Stimulated activated CD4-positive, alpha-beta T cell treated with anti-CD3 and anti-CD28 coated beads, Interleukin-15, amount 100 ng/mL, for 1 hour (primary cell): ENCODE measurements at places on chromosomes 3 and 15.

DNA sequence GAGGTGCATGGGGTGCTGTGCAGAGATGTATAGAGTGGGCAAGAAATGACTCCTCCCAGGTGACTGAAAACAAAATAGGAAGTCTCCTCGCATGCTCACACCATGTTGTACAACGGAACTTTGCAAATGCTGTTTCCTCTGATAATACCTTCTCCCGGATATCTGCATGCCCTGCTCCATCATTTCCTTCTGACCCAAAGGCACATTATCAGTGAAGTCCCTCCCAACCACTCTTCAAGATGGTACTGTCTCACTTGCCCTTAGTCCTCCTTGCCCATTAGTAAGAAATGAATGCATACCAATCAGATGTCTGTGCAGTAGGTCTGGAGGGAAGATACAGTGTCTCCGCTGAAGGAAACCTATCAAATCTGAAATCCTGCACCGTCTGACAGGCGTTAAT, 12.0 kb downstream of the TMED3 start:
- no peak for DNase-seq

DNA sequence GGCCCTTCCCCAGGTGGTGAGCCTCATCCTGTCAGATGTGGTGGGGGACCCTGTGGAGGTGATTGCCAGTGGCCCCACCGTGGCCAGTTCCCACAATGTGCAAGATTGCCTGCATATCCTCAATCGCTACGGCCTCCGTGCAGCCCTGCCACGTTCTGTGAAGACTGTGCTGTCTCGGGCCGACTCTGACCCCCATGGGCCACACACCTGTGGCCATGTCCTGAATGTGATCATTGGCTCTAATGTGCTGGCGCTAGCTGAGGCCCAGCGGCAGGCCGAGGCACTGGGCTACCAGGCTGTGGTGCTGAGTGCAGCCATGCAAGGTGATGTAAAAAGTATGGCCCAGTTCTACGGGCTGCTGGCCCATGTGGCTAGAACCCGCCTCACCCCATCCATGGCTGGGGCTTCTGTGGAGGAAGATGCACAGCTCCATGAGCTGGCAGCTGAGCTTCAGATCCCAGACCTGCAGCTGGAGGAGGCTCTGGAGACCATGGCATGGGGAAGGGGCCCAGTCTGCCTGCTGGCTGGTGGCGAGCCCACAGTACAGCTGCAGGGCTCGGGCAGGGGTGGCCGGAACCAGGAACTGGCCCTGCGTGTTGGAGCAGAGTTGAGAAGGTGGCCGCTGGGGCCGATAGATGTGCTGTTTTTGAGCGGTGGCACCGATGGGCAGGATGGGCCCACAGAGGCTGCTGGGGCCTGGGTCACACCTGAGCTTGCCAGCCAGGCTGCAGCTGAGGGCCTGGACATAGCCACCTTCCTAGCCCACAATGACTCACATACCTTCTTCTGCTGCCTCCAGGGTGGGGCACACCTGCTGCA, 4.8 kb downstream of the GLYCTK start:
- no peak for DNase-seq

DNA sequence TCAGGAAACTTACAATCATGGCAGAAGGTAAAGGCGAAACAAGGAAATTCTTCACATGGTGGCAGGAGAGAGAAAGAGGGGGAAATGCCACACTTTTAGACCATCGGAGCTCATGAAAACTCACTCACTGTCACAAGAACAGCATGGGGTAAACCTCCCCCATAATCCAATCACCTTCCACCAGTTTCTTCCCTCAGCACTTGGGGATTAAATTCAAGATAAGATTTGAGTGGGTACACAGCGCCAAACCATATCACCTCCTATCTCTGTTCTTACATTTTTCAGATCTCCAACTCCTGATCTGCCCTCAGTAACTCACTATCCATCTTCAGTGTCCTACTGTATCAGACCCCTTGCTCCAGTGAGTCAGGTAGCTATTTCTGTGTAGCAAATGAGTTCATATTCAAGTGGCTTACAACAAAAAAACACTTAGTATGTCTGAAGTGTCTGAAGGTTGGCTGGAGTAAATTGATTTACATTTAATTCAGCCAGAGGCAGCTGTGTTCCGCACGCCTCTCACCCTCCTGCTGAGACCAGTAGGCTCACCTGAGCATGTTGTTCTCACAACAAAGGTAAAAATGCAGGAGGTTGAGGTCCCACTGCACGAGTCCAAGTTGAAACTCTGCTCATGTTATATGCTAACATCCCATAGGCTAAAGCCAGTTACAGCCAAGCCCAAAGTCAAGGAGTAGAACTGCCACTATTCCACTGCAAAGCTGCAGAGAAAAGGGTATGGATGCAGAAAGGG, 180.7 kb upstream of the LMCD1 start:
- no peak for DNase-seq

DNA sequence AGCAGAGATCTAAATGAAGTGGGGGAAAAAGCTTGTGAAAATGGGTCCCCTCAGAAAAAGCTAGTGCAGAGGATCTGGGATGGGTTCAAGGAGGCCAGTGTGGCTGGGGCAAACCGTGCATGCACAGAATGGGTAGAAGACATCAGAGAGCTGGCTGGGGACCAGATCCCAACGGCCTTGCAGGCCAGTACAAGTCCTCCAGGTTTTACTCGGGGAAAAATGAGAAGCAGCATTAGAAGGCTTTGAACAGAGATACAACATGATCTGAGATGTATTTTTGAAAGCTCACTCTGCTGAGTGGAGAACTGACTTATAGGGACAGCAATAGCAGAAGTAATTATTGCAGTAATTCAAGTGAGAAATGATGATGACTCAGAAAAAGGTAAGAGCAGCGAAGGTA, 114.5 kb downstream of the HERC1 start:
- DNase-seq = no peak

DNA sequence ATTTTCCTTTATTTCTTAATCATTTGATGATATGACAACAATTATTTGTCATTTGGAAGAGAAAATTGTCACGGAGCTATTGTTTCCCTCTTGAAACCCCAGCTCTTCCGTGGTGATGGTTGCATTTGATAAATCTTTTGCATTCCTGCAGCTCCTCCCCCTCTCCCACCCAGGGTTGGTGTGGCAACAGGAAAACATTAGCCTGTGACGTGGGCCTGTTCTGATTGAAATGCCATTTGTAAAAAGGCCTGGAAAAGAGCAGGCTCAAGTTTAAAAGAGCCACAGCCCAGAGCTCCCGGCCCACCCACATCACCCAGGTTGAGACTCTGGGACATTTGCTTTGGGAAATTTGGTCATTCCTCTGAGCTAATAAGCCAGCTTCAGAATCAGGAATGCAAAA, 282.5 kb downstream of the RPLP1 start:
- DNase-seq = no peak

GRCh38 chr3:13289771-13290285, 130.3 kb downstream of the NUP210 start:
- no peak for DNase-seq

DNA sequence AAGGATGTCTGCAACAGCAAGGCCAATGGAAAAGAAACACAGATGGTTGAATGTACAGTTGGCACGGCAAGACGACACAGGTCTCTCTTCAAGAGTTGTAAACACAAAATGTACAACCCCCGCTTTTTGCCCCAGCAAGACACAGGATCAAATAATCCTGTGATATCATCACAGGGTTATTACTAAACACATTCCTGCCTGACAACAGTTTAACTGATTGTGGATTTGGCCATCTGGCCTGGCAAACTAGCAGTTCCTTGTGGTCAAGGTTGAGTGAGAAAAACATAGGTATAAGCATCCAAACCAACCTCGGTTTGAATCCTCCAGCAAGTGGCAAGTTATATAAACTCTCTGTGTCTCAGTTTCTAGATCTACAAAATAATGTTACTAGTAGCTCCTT, 23.4 kb downstream of the PARP16 start:
- no peak for DNase-seq

- DNase-seq = no peak
Measured at GRCh38 chr3:158668506-158668905, 3.9 kb downstream of the LXN start.

GRCh38 chr15:32729700-32730395, 12.0 kb downstream of the GREM1 start:
- no peak for DNase-seq

DNA sequence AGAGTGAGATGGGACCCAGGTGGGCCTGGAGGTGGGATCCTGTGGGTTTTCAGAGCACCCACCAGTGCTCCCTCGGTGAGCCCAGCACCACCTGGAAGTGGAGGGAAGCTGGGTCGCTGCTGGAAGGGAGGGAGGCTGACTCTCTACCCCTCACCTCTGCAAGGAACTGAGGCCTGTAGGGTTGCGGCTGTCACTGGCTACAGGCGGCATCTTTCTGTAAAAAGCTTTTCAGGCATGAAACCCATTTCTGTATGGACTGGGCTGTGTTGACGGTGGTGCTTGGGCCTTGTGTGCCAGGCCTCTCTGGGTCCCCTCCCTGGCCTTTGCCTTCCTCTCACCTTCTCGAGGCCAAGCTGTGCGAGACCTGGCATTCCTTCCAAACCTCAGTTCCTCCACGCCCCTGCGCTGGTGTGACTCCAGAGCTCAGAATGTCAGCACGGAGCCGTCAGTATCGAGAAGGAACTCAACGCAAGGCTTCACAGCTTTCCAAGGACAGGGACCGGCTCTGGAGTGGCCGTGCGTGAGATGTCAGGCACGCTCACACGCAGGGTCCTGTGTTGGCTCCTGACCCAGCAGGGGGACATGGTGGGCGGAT, 16.6 kb downstream of the ABTB1 start:
- DNase-seq = no peak

- DNase-seq = no peak
Measured at GRCh38 chr3:33577173-33577572, 137.0 kb upstream of the UBP1 start.

- no peak for DNase-seq
Measured at GRCh38 chr3:149564079-149564478, 89.6 kb downstream of the TM4SF4 start.

GRCh38 chr15:101723171-101723873, 951 bp downstream of the TARS3 start:
- DNase-seq = no peak

DNA sequence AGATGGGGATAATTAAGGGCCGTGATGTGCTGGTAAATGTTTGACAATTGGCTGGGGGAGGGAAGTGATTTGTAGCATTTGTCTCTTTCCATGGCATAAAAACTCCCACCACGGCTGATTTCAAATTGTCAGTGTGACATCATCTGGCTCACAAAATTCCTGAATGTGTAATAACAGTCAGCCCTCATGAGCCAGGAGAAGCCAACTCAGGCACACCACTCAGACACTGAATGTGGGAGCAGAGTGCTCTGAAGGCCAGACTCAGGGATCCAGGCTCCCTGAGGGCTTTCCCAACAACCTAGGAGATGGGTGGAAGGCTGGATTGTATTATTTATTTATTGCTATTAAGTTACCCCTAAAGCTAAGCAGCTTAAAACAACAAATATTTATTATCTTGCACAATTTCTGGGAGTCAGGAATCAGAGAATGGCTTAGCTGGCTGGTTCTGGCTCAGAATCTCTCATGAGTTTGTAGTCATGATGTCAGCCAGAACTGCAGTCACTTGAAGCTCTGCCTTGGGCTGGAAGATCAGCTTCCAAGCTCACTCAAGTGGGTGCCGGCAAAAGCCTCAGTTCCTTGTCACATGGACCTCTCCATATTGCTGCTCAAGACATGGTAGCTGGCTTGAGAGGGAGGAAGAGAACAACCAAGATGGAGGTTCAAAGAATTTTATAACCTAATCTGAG, 6.5 kb upstream of the CPEB1 start:
- DNase-seq = no peak
